Heart left ventricle (tissue), 16 donors: ENCODE measurements at places on chromosomes 11 and 22. TPM values are rescaled to one million over a fixed set of nuclear protein-coding genes. Genes with fewer than 3 reads are reported as not detected.

The RIC3 gene
- 7.3 TPM for total RNA-seq

The OR52E8 gene
- total RNA-seq = not detected

The GLB1L2 gene
- total RNA-seq = 0.20 TPM

The TTC28 gene
- 28.1 TPM for total RNA-seq

The MRGPRX3 gene
- total RNA-seq = not detected

The CRYBA4 gene
- not detected for total RNA-seq

The KRTAP5-7 gene
- not detected for total RNA-seq

The DDIAS gene
- total RNA-seq = 1.5 TPM

The POTEH gene
- not detected for total RNA-seq

The MCAT gene
- total RNA-seq = 23.2 TPM

The ANO1 gene
- total RNA-seq = 5.0 TPM

The F2 gene
- not detected for total RNA-seq

DNA sequence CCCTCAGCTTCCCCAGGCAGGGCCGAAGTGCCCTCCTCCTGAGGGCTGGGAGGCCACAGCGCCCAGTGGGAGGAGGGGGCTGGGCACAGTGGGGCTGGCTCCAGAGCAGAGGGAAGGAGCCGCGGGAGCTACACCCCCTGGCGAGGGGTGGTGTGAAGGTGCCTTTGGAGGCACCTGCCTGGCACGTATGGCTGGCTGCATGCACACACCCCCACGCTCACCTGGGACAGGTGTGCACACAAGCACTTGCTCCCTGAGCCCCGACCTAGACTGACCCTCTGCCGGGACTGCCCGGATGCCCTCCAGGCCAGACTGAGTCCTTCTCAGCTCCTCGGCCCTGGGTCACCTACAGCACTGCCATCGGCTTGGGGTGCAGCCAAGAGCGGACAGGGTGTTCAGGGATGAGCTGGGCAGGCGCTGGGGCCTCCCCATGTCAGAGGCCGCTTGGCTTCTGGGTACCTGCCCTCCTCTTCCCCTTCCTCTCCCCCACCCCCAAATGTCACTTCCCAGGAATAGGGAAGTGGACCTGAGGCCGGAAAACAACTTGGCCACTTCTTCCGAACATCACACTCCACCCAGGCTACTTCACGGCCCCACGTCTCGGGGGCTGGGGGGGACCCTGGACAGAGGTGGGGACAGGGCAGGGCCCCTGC, 7.4 kb upstream of the PIM3 start:
- H3K4me3 ChIP-seq = no peak overlapping the region
- peak overlapping the region; percentile 68 for H3K27ac ChIP-seq
- no peaks in the 10 kb centered on the region for H3K27me3 ChIP-seq
- peaks cover 33% of the 10 kb centered on the region for H3K4me1 ChIP-seq
- no peaks in the 10 kb centered on the region for H3K36me3 ChIP-seq
- DNase-seq = no peak

DNA sequence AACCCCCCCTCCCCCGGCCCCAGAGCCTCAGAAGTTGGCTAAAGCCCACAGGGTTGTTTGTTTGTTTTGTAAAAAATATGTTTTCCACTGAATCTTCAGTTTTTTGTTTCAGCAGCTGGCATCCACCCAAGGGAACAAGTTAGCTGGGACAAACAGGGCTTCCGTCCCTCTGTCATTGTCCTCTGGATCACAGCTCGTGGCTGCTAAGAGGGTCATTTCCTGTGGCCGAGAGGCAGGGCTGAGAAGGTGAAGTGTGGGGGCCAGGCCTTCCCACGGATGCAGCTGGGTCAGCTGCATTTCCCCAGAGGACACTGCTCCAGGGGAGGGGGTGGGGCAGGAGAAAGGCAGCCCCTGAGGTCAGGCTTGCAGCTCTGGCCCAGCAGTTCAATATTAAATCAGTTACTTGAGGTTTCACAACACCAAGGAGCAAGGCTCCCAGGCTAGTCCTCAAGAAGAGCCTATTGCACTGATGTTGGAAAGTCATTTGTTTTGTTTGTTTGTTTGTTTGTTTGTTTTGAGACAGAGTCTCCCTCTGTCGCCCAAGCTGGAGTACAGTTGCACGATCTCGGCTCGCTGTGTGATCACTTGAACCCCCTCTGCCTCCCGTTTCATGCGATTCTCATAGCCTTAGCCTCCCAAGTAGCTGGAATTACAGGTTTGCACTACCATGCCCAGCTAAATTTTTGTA, 34.4 kb upstream of the SMTN start:
- H3K27me3 ChIP-seq = no peaks in the 10 kb centered on the region
- H3K27ac ChIP-seq = peak overlapping the region; percentile 49
- no peak overlapping the region for H3K4me3 ChIP-seq
- H3K36me3 ChIP-seq = no peaks in the 10 kb centered on the region
- peaks cover 49% of the 10 kb centered on the region for H3K4me1 ChIP-seq
- peak; percentile 87 for DNase-seq

GRCh38 chr22:46536537-46537224, 739 bp downstream of the CELSR1 start:
- H3K27me3 ChIP-seq = no peaks in the 10 kb centered on the region
- H3K36me3 ChIP-seq = no peaks in the 10 kb centered on the region
- DNase-seq = no peak
- H3K27ac ChIP-seq = no peak overlapping the region

DNA sequence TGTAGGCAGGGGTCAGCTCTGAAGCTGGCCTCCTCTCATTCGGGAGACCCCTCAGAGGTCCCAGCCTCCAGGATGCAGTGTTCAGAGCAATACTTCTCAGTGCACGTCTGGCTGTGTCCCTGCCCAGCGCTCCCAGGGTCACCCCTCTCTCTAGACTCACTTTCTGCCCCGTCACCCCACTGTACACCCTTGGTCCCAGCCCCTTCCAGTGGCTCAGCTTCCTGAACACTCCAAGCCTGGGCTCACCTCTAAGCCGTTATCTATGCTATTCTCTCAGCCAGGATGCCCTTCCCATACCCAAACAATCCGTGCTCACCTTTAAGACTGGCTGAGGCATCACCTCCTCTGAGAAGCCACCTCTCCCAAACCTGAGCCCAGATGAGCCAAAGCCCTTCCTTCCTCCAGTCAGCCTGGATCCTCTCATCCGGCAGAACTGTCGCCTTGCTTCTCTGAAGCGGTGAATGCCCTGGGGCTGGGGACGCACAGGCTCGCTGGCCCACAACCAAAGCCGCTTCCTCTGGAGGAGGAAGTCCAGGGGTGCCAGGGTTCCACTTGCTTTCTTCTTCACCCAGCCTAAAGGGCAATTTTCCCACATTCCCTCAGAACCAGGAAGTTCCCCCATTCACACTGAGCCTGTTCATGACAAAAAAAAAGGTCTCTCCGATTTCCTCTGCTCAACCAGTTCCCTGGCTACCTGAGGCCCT, 13.7 kb upstream of the CDKN1C start:
- H3K4me3 ChIP-seq = no peak overlapping the region
- no peaks in the 10 kb centered on the region for H3K36me3 ChIP-seq
- H3K4me1 ChIP-seq = no peaks in the 10 kb centered on the region
- peak overlapping the region; percentile 74 for H3K27ac ChIP-seq

GRCh38 chr11:7520011-7520942, 6.5 kb downstream of the PPFIBP2 start:
- no peaks in the 10 kb centered on the region for H3K27me3 ChIP-seq
- H3K27ac ChIP-seq = no peak overlapping the region
- H3K36me3 ChIP-seq = no peaks in the 10 kb centered on the region
- H3K4me1 ChIP-seq = peaks cover 17% of the 10 kb centered on the region

- no peak overlapping the region for H3K27ac ChIP-seq
- no peak overlapping the region for H3K4me3 ChIP-seq
- no peak for DNase-seq
- no peaks in the 10 kb centered on the region for H3K36me3 ChIP-seq
- no peaks in the 10 kb centered on the region for H3K4me1 ChIP-seq
- no peaks in the 10 kb centered on the region for H3K27me3 ChIP-seq
Measured at GRCh38 chr11:20489948-20490347, 102.4 kb downstream of the PRMT3 start.

DNA sequence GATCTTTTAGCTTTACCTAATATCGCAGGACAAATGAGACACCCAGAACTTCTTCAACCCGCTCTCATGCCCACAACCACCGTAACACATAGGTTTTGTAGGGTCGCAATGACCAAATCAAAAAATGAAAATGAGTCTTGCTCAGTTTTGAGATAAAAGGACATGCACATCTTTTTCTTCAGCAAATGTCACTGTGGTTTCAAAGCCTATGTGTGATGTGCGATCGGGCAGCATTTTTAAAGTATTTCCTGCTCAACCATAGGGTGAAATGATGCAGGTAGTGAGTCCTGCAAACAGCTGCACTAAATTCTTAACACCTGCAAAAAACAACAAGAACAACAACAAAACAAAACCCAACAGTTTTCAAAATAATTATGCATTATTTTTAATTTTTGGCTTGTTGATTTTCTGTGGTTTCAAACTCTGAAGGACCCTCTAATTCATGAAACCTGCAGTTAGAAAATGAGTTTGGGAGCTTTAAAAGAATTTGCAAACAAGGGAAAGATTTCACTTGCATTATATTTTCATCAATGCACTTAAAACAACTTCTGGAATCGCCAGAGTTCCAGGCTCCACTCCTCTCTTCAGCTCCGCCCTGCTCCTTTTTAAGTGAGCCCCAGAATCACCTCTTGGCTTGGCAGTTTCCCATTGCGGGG, 79.4 kb downstream of the PRR5L start:
- H3K4me1 ChIP-seq = peaks cover 6% of the 10 kb centered on the region
- no peaks in the 10 kb centered on the region for H3K36me3 ChIP-seq
- DNase-seq = no peak
- peaks cover 10% of the 10 kb centered on the region for H3K27me3 ChIP-seq
- H3K4me3 ChIP-seq = peak overlapping the region; percentile 74
- H3K27ac ChIP-seq = no peak overlapping the region

GRCh38 chr22:17064498-17065100, 20.2 kb upstream of the IL17RA start:
- H3K4me3 ChIP-seq = no peak overlapping the region
- H3K27ac ChIP-seq = no peak overlapping the region
- H3K4me1 ChIP-seq = peaks cover 16% of the 10 kb centered on the region

DNA sequence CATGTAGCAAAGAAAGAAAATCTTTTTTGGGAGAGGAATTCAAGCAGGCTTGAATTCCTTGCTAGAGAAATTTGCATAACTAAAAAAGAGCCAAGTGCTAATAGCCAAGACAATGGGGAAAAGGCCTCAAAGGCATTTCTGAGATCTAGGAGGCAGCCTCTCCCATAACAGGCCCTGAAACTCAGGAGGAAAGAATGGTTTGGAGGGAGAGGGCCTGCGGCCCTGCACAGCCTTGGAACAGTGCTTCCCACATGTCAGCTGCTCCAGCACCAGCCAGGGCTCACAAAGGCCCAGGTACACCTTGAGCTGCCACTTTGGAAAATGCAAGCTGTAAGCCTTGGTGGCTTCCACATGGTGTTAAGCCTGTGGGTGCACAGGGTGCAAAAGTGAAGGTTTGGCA, 55.5 kb upstream of the TSPAN18 start:
- no peak overlapping the region for H3K4me3 ChIP-seq
- no peaks in the 10 kb centered on the region for H3K36me3 ChIP-seq
- no peaks in the 10 kb centered on the region for H3K27me3 ChIP-seq
- H3K4me1 ChIP-seq = no peaks in the 10 kb centered on the region

GRCh38 chr22:32123657-32124056, 35.4 kb downstream of the C22orf42 start:
- H3K4me3 ChIP-seq = no peak overlapping the region
- DNase-seq = no peak
- no peak overlapping the region for H3K27ac ChIP-seq
- H3K27me3 ChIP-seq = no peaks in the 10 kb centered on the region

- H3K4me1 ChIP-seq = peaks cover 12% of the 10 kb centered on the region
- H3K27ac ChIP-seq = no peak overlapping the region
- no peak for DNase-seq
- H3K4me3 ChIP-seq = no peak overlapping the region
Measured at GRCh38 chr11:20369826-20370225, 6.3 kb downstream of the HTATIP2 start.

- peaks cover 24% of the 10 kb centered on the region for H3K4me1 ChIP-seq
- H3K27ac ChIP-seq = no peak overlapping the region
- DNase-seq = no peak
- H3K36me3 ChIP-seq = no peaks in the 10 kb centered on the region
- H3K4me3 ChIP-seq = no peak overlapping the region
Measured at GRCh38 chr11:103845331-103845730, 191.1 kb upstream of the DDI1 start.

- H3K36me3 ChIP-seq = no peaks in the 10 kb centered on the region
- DNase-seq = no peak
- H3K27me3 ChIP-seq = peaks cover 39% of the 10 kb centered on the region
- no peak overlapping the region for H3K4me3 ChIP-seq
- no peaks in the 10 kb centered on the region for H3K4me1 ChIP-seq
- H3K27ac ChIP-seq = no peak overlapping the region
Measured at GRCh38 chr22:49272546-49273125, 555.0 kb downstream of the BRD1 start.

DNA sequence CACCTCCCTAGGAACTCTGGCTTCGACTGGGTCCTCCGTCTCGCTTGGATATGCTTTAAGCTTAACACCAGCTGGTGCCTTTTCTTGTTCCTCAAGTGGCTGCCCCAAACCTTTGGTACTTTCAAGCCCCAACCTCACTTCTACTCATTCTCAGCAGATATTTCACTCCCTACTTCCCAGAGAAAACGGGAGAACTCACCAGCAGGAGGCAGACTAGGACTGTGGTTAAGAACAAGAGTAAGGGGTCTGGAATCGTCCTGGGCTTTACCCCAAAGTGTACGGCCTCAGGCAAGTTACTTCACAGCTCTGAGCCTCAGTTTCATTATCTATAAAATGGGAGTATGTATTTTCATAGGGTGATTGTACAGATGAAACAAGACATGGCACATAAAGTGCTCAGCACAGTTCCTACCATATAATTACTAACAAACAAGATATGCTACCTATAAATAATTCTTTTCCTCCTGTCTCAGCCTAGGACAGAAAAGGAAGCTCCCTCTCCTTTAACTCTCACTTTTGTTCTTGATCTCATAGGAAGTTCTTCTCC, 37.8 kb downstream of the PAMR1 start:
- DNase-seq = no peak
- no peak overlapping the region for H3K27ac ChIP-seq
- H3K4me1 ChIP-seq = no peaks in the 10 kb centered on the region
- H3K36me3 ChIP-seq = no peaks in the 10 kb centered on the region
- H3K27me3 ChIP-seq = no peaks in the 10 kb centered on the region
- H3K4me3 ChIP-seq = no peak overlapping the region

- no peaks in the 10 kb centered on the region for H3K27me3 ChIP-seq
- H3K36me3 ChIP-seq = peaks cover 40% of the 10 kb centered on the region
- no peak overlapping the region for H3K4me3 ChIP-seq
Measured at GRCh38 chr11:46436113-46436512, 44.5 kb upstream of the CHRM4 start.

DNA sequence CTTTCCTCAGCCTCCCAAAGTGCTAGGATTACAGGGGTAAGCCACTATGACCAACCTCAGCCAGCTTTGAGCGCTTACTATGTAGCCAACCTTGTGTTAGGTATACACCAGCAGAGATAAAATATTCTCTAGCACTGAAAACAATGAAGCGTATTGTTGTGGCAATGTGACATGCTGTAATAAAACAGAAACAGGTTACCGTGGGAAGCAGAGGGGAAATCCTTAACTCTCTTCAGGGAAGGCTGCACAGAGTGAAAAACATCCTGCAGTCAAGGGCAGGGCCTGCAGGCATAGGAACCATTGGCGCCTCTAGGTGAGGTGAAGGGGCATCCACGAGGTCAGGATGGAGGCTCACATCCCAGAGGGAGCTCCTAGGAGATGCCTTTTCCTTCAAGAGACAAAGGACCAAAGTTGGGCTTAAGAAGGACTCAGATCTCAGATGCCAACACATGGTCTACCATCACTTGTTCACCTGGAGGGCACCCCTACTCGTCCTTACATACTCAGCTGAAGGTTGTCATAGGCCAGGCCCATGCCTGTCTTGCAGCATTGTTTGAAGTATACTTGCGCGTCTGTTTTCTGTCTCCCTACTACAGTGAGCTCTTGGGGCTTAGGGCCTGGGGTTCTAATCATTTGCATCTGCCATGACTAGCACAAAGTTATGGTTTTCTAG, 8.0 kb downstream of the POLD4 start:
- no peak for DNase-seq
- no peaks in the 10 kb centered on the region for H3K27me3 ChIP-seq
- H3K4me1 ChIP-seq = no peaks in the 10 kb centered on the region
